ENCODE measurements at places on chromosomes 7 and 10.

- no peak for DNase-seq
These were observed 38.3 kb upstream of the INPP5A start for GRCh38 chr10:132499367-132499685.

DNA sequence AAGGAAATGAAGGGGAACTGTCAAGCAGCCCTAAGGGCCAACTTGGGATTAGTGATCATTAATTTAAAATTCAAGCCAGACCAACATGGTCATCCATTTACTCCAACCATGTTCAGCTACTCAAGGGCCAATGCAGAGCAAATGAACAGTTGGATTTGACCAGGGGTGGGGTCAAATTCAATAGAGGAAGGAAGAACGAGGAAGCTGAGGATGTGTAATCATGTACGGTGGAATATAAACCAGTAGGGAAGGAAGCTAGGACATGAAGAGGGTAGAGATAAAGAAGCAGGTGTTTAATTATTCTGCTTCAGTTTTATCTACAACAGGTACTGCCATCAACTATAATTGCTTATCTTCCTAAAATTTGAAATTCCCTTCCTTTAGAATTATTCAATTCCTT lies 81.6 kb downstream of the HIBADH start:
- no peak for DNase-seq

GRCh38 chr10:58475322-58476277 lies 37.1 kb upstream of the BICC1 start:
- no peak for DNase-seq

DNA sequence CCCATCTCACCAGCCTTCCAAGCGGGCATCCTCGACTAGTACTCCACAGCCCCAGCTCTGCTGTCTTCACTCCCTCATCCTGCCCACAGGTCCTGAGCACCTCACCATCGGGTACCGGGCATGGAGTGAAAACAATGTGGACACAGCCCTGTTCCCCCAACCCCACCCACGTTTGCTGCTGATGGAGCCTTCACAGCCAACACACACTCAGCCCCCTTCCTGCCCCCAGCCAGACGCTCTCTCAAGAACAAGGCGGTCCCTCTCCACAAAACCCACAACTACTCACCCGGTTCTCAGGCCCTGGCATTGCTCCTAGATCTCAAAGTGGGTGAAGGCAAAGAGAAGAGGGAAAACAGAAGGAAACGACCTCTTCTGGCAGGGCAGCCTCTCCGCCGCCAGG lies 56.1 kb downstream of the SLIT1 start:
- no peak for DNase-seq

DNA sequence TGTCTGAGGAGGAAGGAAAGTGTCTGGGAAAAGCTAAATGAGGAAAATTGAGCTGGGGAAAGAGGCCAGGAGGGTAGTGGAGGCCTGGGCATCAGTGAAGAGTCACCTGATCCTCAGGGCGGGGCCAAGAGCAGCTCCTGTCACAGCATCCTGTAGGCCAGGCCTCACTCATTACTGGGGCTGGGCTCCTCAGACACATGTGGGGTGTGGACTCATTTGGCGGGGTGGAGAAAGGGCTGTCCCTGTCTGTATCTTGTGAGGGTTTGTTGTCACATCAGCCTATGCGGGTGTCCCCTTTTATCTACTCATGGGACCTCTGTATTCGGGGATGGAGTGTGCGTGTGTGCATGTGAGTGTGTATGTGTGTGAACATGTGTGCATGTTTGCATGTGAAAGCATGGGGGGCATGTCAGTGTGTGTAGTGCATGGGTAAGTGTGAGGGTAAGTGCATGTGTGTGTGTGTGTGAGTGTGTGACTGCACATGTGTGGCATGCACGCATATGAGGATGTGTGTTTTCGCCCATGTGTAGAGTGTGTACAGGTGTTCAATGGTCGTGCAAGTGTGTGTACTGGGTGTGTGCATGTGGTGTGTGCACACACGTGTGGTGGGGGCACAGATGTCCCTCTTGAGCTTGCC lies 67.8 kb downstream of the RAMP3 start:
- DNase-seq: no peak

- no peak for DNase-seq
These were observed 29.4 kb downstream of the PHTF2 start for GRCh38 chr7:77827999-77828398.

GRCh38 chr7:100952641-100953040 lies 3.3 kb downstream of the MUC3A start:
- no peak for DNase-seq

DNA sequence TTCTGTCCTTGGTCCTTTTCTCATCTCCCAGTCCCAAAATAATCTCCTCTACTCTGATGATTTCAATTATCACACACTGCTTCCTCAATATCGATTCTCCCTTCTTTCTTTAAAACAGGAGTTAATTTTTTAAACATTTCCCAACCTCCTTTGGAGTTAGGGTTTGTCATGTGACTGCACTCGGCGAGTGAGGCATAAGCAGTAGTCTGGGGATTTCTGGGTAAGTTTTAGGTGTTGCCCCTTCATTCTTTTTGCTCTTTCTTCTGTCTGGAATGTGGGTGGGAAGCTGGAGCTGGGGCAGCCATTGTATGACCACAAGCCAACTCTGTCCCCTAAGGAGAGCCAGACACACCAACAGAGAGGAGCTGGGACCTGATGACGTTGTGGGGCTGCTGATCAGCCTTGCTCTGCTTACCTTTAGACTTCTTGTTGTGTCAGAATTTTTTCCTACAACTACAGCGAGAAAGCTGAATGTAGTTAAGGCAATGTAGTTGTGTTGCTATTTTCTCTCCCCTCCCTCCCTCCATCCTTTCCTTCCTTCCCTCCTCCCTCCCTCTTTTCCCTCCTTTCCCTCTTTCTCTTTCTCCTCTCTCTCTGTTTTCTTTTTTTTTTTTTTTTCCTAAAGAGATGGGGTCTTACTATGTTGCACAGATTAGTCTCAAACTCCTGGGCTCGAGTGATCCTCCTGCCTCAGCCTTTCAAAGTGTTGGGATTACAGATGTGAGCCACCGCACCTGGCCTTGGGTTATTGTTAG lies 6.5 kb upstream of the TSPAN14 start:
- DNase-seq: no peak

DNA sequence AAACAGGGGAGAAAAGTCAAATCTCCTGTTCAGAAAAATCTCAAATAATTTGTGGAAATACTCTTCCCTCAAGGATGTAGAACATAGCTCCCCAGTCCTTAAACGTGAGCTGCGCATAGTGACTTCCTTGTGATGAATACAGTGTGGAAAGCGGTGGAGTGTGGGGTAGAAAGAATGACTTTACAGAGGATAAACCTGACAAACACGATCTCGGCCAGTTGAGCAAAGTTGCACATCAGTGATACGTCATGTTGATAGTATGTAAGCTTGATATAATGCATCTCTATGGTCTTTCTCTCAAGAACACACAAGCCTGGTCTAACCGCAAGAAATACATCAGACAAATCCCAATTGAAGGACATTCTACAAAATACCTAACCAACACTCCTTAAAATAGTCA lies 32.0 kb upstream of the ZCCHC24 start:
- no peak for DNase-seq

DNA sequence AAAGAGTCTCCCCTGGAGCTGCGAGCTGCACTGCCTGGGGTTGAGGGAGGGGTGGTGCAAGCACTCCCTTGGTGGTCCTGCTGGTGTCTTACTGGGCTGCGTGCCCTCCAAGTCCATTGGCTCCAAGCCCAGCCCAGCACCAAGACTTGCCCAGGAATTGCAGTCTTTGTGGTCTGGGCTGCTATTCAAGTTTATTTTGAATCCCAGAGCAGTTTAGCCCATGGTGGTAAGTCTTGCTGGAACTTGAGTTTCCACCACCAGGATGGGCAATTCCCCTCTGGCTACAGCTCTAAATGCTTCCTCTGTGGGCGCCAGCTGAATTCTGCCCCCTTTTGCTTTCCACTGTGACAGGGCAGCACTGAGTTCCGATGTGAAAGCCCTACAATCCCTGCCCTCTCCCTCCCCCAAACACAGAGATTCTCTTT lies 25.1 kb downstream of the GALNT11 start:
- no peak for DNase-seq

DNA sequence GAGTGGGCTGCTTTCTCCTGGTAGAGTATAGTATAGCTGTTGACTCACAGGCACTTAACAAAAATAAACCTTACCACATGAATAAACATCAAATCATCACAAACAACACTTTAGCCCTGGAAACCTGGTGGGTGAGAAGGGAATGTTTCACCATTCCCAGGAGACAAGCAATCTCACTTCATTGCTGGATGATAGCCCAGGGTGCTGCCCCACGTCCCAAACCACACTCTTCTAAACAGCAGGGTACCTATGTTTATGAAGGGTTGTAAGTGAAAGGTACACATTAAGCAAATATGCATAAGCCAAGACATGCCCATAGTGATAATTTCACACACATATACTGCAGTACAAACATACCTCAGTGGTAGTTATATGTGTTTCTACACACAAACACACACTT lies 276.2 kb downstream of the FGFR2 start:
- no peak for DNase-seq

- DNase-seq: no peak
These were observed 261.5 kb downstream of the DIP2C start for GRCh38 chr10:427761-428519.

Measured in cortex of kidney (tissue), 1 donor.